ENCODE measurements at places on chromosomes 2 and 18. TPM values are rescaled to one million over a fixed set of nuclear protein-coding genes. Genes with fewer than 3 reads are reported as not detected.

- no peak for DNase-seq
These were observed 4.7 kb upstream of the KCNK3 start for GRCh38 chr2:26687801-26688200.

DNA sequence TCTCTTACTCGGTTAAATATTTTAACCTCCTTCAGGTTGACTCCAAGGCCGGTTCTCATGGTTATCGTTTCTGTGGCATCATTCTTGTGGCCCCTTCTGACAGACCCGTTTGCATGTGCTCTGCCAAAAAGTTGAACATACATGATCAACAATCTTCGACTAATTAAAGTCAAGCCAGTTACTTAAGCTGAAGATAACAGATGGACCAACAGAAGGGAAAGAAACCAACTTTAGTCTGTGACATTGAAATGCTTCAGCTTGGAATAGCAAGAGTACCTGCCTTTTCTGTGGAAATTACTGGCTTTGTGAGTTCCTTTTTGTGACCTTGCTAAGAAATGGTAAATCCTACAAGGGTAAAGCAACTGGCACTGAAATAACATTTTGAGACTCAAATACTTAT lies 1429.1 kb downstream of the LRP1B start:
- DNase-seq, result no peak

DNA sequence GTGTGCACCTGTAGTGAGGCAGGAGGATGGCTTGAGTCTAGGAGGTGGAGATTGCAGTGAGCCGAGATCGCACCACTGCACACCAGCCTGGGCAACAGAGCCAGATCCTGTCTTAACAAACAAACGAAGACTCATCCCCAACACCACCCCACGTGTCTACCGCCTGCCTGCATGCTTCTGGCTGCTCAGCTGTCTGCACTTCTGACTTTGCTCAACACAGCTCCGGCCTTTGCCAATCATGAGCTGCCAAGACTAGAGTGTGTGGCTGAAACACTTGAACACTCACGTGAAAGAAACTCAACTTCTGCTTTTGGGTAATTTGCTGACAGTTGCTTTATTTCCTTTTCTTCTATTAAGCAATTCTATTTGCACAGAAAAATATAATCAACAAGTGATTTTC lies 32.1 kb upstream of the SP3 start:
- DNase-seq, result no peak

The CHST9 gene
- total RNA-seq, result not detected

Measured in CD4-positive, CD25-positive, alpha-beta regulatory T cell (primary cell).